Uterus (tissue), 4 donors: ENCODE measurements at places on chromosomes 12 and 14. TPM values are rescaled to one million over a fixed set of nuclear protein-coding genes. Genes with fewer than 3 reads are reported as not detected.

PMCH gene
- total RNA-seq = not detected

KCNK13 gene
- total RNA-seq = not detected

KRT6A gene
- 1.7 TPM for total RNA-seq

DNA sequence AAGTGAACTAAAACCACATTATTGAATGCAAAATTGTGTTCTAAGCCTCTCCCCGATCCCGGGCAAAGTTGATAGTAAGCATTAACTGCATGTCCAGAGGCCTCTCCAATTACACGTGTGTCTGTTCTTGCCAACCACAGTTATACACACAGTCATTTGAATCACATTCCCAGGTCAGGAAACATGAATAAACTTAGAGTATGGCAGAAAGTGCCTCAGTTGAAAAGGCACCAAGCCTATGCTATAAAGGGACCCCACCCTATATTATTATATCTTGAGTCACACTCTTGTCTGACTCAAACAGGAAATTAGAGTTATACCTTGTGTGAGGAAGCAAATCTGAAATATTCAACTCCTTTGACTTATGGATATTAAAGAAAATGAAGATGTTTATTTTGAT, 128.3 kb upstream of the STXBP6 start:
- H3K27ac ChIP-seq = no peak overlapping the region
- no peaks in the 10 kb centered on the region for H3K36me3 ChIP-seq
- no peaks in the 10 kb centered on the region for H3K4me1 ChIP-seq

GRCh38 chr12:12681061-12681765, 14.8 kb downstream of the GPR19 start:
- H3K4me3 ChIP-seq = no peak overlapping the region
- no peak for DNase-seq
- no peak overlapping the region for H3K27ac ChIP-seq
- H3K4me1 ChIP-seq = no peaks in the 10 kb centered on the region

DNA sequence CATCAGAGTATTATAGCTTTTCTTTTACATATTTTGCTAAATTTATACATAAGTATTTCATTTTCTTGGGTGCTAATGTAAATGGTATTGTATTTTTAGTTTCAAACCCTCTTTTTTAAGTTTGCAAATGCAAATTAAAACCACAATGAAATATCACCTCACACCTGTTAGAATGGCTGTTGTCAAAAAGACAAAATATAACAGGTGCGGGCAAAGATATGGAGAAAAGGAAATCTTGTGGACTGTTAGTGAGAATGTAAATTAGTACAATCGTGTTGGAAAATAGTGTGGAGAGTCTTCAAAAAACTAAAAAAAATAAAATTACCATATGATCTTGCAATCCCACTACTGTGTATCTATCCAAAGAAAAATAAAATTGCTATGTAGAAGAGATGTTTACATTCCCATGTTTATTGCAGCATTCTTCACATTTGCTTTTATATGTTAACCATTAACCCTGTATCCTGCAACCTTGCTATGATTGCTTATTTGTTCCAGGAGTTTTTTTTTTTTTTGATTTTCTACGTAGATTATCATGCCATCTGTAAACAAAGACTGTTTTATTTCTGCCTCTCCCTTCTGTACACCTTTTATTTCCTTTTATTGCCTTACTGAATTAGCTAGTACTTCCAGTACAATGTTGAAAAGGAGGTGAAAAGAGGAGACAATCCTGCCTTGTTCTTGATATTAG, 405.4 kb upstream of the MIS18BP1 start:
- H3K27me3 ChIP-seq = no peaks in the 10 kb centered on the region
- no peaks in the 10 kb centered on the region for H3K4me1 ChIP-seq
- H3K36me3 ChIP-seq = no peaks in the 10 kb centered on the region
- no peak for DNase-seq
- H3K27ac ChIP-seq = no peak overlapping the region

- H3K27me3 ChIP-seq = no peaks in the 10 kb centered on the region
- no peak for DNase-seq
- no peak overlapping the region for H3K4me3 ChIP-seq
- no peaks in the 10 kb centered on the region for H3K36me3 ChIP-seq
- no peak overlapping the region for H3K27ac ChIP-seq
Observed at GRCh38 chr14:92373336-92373735, 50.4 kb downstream of the SLC24A4 start.

- no peak for DNase-seq
- H3K27ac ChIP-seq = no peak overlapping the region
- H3K36me3 ChIP-seq = no peaks in the 10 kb centered on the region
- H3K4me3 ChIP-seq = no peak overlapping the region
Observed at GRCh38 chr14:61452452-61452851, 131.1 kb downstream of the PRKCH start.

DNA sequence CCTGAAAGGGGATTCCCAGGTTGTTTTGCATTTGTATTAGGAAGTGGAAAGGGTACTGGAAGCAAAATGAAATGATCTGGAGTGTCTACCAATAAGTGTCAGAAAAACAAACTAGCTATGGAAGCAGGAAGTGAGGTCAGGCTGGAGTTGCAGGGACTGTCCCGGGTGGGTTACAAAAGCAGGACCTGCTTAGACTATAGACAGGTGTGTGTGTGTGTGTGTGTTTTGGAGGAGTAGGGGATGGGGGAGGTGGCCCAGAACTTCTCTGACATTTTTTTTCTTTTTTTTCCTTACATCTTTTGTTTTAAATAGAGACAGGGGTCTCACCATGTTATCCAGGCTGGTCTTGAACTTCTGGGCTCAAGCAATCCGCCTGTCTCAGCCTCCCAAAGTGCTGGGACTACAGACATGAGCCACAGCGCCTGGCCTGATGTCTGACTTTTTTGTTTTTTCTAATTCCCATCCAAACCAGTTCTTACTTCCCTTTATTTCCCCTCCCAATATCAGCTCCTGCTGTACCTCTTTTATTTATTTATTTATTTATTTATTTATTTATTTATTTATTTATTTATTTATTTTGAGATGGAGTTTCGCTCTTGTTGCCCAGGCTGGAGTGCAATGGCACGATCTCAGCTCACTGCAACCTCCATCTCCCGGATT, 512 bp upstream of the RND1 start:
- H3K4me1 ChIP-seq = no peaks in the 10 kb centered on the region
- H3K36me3 ChIP-seq = no peaks in the 10 kb centered on the region
- H3K4me3 ChIP-seq = peak overlapping the region; percentile 62
- peak overlapping the region; percentile 29 for H3K27ac ChIP-seq
- H3K27me3 ChIP-seq = no peaks in the 10 kb centered on the region
- DNase-seq = no peak

DNA sequence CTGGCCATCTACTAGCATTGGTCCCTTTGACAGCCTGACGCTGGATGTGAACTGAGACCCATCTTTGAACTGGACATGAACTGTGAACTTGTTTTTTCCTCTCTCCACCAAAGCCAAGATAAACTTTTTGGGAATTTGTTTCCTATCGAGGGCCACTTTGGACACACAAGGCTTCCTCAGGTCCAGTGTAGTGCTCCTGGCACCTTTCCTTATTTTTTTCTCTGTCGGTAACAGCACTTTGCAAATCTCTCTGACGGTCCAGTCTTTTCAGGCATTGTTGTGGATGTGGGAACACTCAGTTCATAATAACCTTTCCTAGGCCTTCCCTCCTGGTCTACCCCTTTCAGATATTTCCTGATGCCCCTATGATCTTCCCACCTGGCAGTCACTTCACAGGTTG, 5.0 kb downstream of the KCNA1 start:
- no peak overlapping the region for H3K27ac ChIP-seq
- no peak overlapping the region for H3K4me3 ChIP-seq
- H3K27me3 ChIP-seq = peaks cover 18% of the 10 kb centered on the region
- H3K36me3 ChIP-seq = no peaks in the 10 kb centered on the region
- peaks cover 6% of the 10 kb centered on the region for H3K4me1 ChIP-seq
- DNase-seq = no peak

- DNase-seq = no peak
- no peak overlapping the region for H3K4me3 ChIP-seq
- H3K27me3 ChIP-seq = no peaks in the 10 kb centered on the region
- no peaks in the 10 kb centered on the region for H3K36me3 ChIP-seq
- no peak overlapping the region for H3K27ac ChIP-seq
Observed at GRCh38 chr14:37048666-37049071, 123.7 kb downstream of the SLC25A21 start.

GRCh38 chr12:43336962-43337555, 214.9 kb downstream of the ADAMTS20 start:
- no peaks in the 10 kb centered on the region for H3K36me3 ChIP-seq
- no peaks in the 10 kb centered on the region for H3K27me3 ChIP-seq
- no peak overlapping the region for H3K4me3 ChIP-seq
- H3K4me1 ChIP-seq = no peaks in the 10 kb centered on the region
- no peak overlapping the region for H3K27ac ChIP-seq

KRT6C gene
- total RNA-seq = not detected

GRCh38 chr12:62250671-62251608, 9.3 kb upstream of the USP15 start:
- no peak for DNase-seq
- no peak overlapping the region for H3K27ac ChIP-seq
- no peaks in the 10 kb centered on the region for H3K4me1 ChIP-seq
- no peaks in the 10 kb centered on the region for H3K36me3 ChIP-seq
- no peaks in the 10 kb centered on the region for H3K27me3 ChIP-seq

DNA sequence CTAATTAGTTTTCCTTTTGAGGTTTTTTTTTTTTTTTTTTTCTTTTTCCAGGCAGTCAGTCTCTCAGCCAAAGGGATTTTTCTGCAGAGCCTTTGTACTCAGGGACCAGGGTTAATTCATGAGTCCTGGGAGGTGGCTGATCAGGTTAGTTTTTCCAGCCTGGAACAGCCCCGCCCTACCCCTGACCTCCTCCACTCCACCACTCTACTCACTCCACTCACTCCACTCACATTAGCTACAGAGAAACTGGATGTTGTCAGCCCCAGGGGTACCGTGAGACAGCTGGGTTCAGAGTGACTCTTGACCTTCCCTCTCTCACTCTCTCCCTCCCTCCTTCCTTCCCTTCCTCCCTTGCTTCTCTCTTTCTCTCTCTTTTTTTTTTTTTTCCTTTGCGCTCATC, 161.0 kb downstream of the CRADD start:
- no peaks in the 10 kb centered on the region for H3K36me3 ChIP-seq
- no peak for DNase-seq
- no peaks in the 10 kb centered on the region for H3K27me3 ChIP-seq

CRACR2A gene
- 33.6 TPM for total RNA-seq

INHBC gene
- not detected for total RNA-seq

KCNMB4 gene
- total RNA-seq = 2.6 TPM

DNA sequence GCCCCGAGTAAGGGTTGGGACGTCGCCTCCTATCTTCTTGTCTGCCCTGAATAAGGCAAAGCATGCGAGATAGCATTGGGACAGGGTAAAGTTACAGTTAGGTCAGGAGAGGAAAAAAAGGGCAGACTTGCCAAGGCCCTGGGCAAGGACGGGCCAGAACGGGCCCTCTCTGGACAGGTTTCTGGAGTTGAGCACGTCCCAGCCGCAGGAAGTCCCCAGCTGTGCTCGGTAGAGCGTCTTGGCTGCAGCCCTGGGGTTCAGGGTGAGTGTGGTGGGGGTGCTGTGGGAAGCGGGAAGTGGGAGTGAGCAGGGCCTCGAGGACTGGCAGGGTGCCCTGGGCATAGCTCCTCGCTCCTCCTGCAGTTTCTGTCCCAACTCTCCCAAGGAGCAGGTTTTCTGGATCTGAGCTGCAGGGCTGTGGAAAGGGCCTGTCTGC, 5.4 kb downstream of the RPS6KL1 start:
- H3K4me3 ChIP-seq = no peak overlapping the region
- peak overlapping the region; percentile 51 for H3K27ac ChIP-seq
- H3K4me1 ChIP-seq = no peaks in the 10 kb centered on the region
- H3K36me3 ChIP-seq = no peaks in the 10 kb centered on the region

FSCB gene
- not detected for total RNA-seq

DNA sequence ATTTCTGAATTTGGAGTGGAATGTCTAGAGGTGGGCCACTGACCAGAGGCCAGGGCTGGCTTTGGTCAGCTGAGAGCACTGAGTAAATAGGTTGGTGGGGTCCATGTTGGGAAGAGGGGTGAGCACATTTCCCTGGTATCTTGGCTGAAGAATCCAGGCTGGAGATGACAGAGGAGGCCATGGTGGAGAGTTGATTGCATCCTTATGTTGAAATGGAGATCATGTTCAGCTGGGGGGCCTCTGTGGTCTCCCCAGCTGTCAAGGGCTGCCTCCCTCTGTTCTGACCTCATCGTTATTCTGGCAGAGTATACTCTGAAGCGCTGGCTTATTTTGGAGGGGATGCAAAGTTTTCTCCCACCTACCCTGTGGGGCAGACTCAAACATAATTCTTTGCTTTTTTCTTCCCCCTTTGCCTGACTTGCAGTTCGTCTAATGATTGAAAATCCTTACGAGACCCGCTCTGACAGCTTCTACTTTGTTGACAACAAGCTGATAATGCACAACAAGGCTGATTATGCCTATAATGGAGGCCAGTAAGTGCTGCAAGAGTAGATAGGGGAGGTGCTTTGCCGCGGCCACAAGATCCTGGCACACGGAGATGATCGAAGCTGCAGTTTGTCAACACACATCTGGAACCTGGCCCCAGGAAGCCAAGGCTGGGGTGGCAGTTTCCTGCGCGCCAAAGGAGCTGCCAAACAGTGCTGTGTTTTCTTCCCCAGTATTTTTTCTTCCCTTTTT, 6.0 kb upstream of the ACADS start:
- no peaks in the 10 kb centered on the region for H3K36me3 ChIP-seq
- no peaks in the 10 kb centered on the region for H3K4me1 ChIP-seq
- DNase-seq = no peak
- H3K4me3 ChIP-seq = no peak overlapping the region
- no peak overlapping the region for H3K27ac ChIP-seq
- no peaks in the 10 kb centered on the region for H3K27me3 ChIP-seq

ANKS1B gene
- total RNA-seq = 16.6 TPM

KCNH3 gene
- 0.43 TPM for total RNA-seq

GRCh38 chr12:52223406-52224039, 9.5 kb upstream of the KRT7 start:
- H3K27ac ChIP-seq = no peak overlapping the region
- no peak overlapping the region for H3K4me3 ChIP-seq
- H3K27me3 ChIP-seq = no peaks in the 10 kb centered on the region
- H3K36me3 ChIP-seq = no peaks in the 10 kb centered on the region
- DNase-seq = no peak

DNA sequence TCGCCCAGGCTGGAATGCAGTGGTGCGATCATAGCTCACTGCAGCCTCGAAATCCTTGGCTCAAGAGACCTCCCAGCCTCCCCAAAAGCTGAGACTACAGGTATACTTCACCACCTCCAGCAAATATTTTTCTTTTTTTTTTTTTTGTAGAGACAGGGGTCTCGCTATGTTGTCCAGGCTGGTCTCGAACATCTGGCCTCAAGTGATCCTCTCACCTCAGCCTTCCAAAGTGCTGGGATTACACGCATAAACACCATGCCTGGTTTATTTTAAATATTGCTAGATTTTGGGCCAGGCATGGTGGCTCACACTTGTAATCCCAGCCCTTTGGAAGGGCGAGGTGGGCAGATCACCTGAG, 26.7 kb upstream of the UBC start:
- no peaks in the 10 kb centered on the region for H3K4me1 ChIP-seq
- H3K36me3 ChIP-seq = no peaks in the 10 kb centered on the region
- no peak for DNase-seq
- no peaks in the 10 kb centered on the region for H3K27me3 ChIP-seq
- H3K4me3 ChIP-seq = no peak overlapping the region
- peak overlapping the region; percentile 94 for H3K27ac ChIP-seq

SDR9C7 gene
- not detected for total RNA-seq

EEF1AKMT3 gene
- total RNA-seq = 2.3 TPM
